ENCODE measurements at places on chromosomes 7 and 10. TPM values are rescaled to one million over a fixed set of nuclear protein-coding genes. Genes with fewer than 3 reads are reported as not detected.

- no peaks in the 10 kb centered on the region for H3K27me3 ChIP-seq
- H3K4me1 ChIP-seq: no peaks in the 10 kb centered on the region
- H3K36me3 ChIP-seq: no peaks in the 10 kb centered on the region
- H3K4me3 ChIP-seq: no peak overlapping the region
Measured at GRCh38 chr7:133545618-133546017, 292.7 kb downstream of the EXOC4 start.

- H3K27me3 ChIP-seq: no peaks in the 10 kb centered on the region
- no peak overlapping the region for H3K27ac ChIP-seq
- no peak for DNase-seq
- H3K4me3 ChIP-seq: no peak overlapping the region
Measured at GRCh38 chr7:88449410-88449809, 142.7 kb upstream of the STEAP4 start.

- H3K27me3 ChIP-seq: no peaks in the 10 kb centered on the region
- no peak overlapping the region for H3K27ac ChIP-seq
- H3K4me3 ChIP-seq: no peak overlapping the region
- H3K4me1 ChIP-seq: no peaks in the 10 kb centered on the region
- DNase-seq: no peak
- no peaks in the 10 kb centered on the region for H3K36me3 ChIP-seq
Measured at GRCh38 chr7:34190299-34190698, 285.0 kb downstream of the BMPER start.

DNA sequence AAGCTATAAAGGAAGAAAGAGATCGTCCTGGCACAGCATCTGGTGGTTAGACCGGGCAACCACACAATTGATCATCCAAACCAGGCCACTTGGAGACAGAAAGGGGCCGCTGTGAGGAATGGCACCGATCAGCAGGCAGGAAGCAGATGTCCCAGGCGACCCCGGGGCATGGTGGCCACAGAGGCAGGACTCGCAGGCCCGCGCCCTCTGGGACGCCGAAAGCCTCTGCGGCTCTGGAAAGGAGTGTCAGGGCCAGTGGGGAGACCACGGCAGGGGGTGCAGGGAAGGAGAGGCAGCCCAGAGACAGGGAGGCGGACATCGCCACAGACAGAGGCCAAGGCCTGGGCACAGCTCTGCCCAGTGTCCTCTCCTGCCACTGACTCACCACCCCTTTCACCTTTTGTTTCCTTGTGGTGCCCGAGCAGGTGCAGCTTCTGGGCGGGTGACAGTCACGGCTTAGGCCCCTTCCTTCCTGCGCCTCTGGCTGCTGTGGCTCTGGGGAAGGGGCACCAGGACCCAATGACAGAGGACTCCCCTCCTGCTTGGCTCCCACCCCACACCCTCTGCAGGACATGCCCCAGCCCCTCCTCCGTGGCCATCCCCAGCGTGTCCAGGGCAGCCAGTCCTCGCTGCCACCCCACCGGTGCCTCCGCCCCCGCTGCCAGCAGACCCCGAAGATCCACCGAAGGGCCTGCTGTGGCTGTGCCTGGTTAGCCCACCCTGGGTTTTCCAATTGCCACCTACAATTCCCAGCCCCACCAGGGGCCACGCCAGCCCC is 10.9 kb downstream of the STK32C start:
- H3K4me1 ChIP-seq: no peaks in the 10 kb centered on the region
- no peaks in the 10 kb centered on the region for H3K27me3 ChIP-seq
- peak; percentile 22 for DNase-seq
- H3K36me3 ChIP-seq: no peaks in the 10 kb centered on the region

Gene TACR2
- total RNA-seq: not detected

GRCh38 chr7:37421861-37422500 is 26.7 kb downstream of the ELMO1 start:
- no peak overlapping the region for H3K27ac ChIP-seq
- peaks cover 4% of the 10 kb centered on the region for H3K4me1 ChIP-seq
- peaks cover 5% of the 10 kb centered on the region for H3K36me3 ChIP-seq
- no peak for DNase-seq
- H3K27me3 ChIP-seq: no peaks in the 10 kb centered on the region

Gene SLC18A3
- total RNA-seq: not detected

DNA sequence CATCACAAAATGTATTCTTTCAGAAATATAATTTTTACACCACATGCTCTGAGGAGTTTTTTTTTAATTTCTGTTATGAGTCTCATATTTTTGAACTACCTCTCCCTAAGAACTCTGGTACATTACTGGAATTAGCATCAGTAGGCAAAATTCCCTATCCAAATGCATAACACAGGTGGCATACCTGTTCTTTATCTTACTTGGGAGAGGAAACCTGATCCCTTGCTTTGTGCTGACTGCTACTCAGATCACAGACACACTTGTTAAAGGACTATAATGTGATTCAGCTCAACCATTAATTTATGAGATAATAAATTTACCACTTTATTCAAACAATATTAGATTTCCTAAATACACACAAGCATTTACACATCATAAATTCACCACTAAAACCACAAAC is 617.2 kb downstream of the GRM8 start:
- H3K4me3 ChIP-seq: no peak overlapping the region
- no peaks in the 10 kb centered on the region for H3K27me3 ChIP-seq
- H3K27ac ChIP-seq: no peak overlapping the region
- H3K4me1 ChIP-seq: no peaks in the 10 kb centered on the region

Gene SMARCD3
- 12.6 TPM for total RNA-seq

DNA sequence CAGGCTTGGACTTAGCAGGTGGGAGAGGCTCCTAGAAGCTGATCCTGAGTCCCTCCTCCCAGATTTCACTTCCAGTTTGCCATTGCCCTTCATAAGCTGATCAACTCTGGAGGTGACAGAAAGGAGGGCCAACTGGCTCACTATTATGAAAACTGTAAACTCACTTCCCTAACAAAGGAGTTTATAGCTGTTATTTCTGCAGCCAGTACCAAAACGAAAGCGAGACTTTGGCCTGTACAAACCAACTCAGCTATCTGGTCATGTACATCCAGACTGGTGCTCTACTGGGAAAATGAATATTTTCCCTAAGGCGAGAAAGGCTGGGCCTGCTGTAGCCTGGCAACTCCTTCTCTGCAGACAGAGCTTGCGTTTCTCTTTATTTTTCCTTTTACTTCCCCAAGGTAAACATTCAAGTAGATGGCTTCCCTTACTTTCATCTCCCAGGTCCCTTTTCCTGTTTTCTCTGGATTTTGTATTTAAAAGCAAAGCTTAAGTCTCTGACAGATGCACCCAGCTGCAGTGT is 54.7 kb downstream of the GALNT17 start:
- no peaks in the 10 kb centered on the region for H3K4me1 ChIP-seq
- no peaks in the 10 kb centered on the region for H3K36me3 ChIP-seq
- no peak for DNase-seq

GRCh38 chr7:2237109-2237602 is 4.4 kb upstream of the MAD1L1 start:
- no peak overlapping the region for H3K27ac ChIP-seq
- peaks cover 14% of the 10 kb centered on the region for H3K36me3 ChIP-seq
- peaks cover 11% of the 10 kb centered on the region for H3K4me1 ChIP-seq
- DNase-seq: no peak
- H3K27me3 ChIP-seq: no peaks in the 10 kb centered on the region
- H3K4me3 ChIP-seq: no peak overlapping the region

Gene EMX2
- not detected for total RNA-seq

DNA sequence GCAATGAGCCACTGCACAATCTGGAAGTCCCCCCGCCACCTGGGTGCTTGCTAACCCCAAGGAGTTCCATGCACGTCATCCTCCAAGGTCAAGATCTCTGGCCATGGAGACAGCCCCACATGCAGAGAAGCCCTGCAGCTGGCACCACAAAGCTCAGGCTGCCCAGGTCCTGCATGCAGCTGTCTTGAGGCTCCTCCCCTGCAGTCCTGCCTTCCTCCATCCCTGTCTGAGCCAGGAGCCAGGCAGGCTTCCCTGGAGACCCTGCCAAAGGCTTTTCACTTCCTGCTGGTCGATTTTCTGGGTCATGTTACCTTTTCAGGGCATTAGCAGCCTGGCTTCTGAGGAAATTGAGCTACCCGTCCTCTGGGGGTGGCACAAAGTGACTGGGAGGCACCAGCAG is 12.5 kb upstream of the TMEM72 start:
- H3K36me3 ChIP-seq: no peaks in the 10 kb centered on the region
- H3K27me3 ChIP-seq: peaks cover 5% of the 10 kb centered on the region
- no peak for DNase-seq

Gene NRP1
- 1.7 TPM for total RNA-seq

- H3K4me1 ChIP-seq: no peaks in the 10 kb centered on the region
- H3K4me3 ChIP-seq: no peak overlapping the region
- no peak for DNase-seq
- H3K27ac ChIP-seq: no peak overlapping the region
- H3K36me3 ChIP-seq: no peaks in the 10 kb centered on the region
Measured at GRCh38 chr7:42338916-42339540, 102.0 kb upstream of the GLI3 start.

Gene TMEM213
- total RNA-seq: not detected

GRCh38 chr10:89413398-89413912 is 913 bp upstream of the IFIT5 start:
- peak overlapping the region; percentile 98 for H3K27ac ChIP-seq
- peaks cover 59% of the 10 kb centered on the region for H3K36me3 ChIP-seq
- H3K4me1 ChIP-seq: peaks cover 39% of the 10 kb centered on the region
- no peaks in the 10 kb centered on the region for H3K27me3 ChIP-seq
- no peak for DNase-seq
- H3K4me3 ChIP-seq: peak overlapping the region; percentile 100

GRCh38 chr7:146115851-146116520 is 615 bp upstream of the CNTNAP2 start:
- H3K4me1 ChIP-seq: no peaks in the 10 kb centered on the region
- no peak overlapping the region for H3K27ac ChIP-seq
- peak; percentile 53 for DNase-seq

- H3K27ac ChIP-seq: no peak overlapping the region
- H3K4me1 ChIP-seq: no peaks in the 10 kb centered on the region
- no peak overlapping the region for H3K4me3 ChIP-seq
- DNase-seq: peak; percentile 18
- H3K36me3 ChIP-seq: no peaks in the 10 kb centered on the region
- H3K27me3 ChIP-seq: no peaks in the 10 kb centered on the region
Measured at GRCh38 chr7:44282601-44283171, 42.7 kb downstream of the CAMK2B start.

Gene ANKRD61
- not detected for total RNA-seq

DNA sequence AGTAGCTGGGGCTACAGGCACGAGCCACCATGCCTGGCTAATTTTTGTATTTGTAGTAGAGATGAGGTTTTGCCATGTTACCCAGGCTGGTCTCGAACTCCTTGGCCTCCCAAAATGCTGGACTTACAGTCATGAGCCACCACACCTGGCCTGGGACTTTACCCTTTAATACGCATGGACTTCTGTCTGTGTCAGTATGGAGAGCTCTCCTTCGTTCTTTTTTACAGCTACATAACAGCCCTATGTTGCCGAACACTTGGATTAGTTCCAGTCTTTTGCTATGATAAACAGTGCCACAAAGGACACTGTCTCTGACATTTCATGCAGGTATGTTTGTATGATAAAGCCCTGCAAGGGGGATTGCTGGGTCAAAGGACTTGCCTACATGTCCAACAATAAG is 10.9 kb upstream of the OAT start:
- H3K36me3 ChIP-seq: no peaks in the 10 kb centered on the region
- no peak overlapping the region for H3K27ac ChIP-seq
- DNase-seq: no peak
- no peak overlapping the region for H3K4me3 ChIP-seq
- peaks cover 27% of the 10 kb centered on the region for H3K27me3 ChIP-seq
- H3K4me1 ChIP-seq: no peaks in the 10 kb centered on the region

GRCh38 chr7:129719980-129720732 is 108.6 kb downstream of the NRF1 start:
- no peak overlapping the region for H3K4me3 ChIP-seq
- DNase-seq: no peak
- H3K27me3 ChIP-seq: no peaks in the 10 kb centered on the region
- no peaks in the 10 kb centered on the region for H3K4me1 ChIP-seq
- peaks cover 33% of the 10 kb centered on the region for H3K36me3 ChIP-seq
- H3K27ac ChIP-seq: no peak overlapping the region

DNA sequence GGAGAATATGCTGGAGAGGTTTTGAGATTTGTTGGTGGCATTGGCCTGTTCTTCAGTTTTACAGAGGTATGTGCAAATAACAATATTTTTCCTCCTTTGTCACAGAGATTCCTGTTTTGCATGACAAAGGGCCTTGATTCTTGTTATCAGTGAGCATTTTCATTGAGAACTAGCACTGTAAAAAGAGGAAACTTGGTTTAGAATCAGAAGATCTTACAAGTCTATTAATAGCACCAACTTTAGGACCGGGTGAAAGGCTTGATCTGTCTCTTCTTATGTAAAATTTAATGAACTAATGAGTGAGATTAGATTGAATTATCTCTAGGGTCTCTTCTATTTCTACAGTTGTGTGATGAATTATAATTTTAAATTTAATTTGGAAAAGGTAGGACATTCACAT is 25.5 kb downstream of the TSPAN13 start:
- peaks cover 1% of the 10 kb centered on the region for H3K4me1 ChIP-seq
- H3K36me3 ChIP-seq: no peaks in the 10 kb centered on the region
- no peak overlapping the region for H3K4me3 ChIP-seq
- H3K27me3 ChIP-seq: no peaks in the 10 kb centered on the region

Gene MEOX2
- total RNA-seq: not detected

Gene LOXL4
- not detected for total RNA-seq

- no peaks in the 10 kb centered on the region for H3K4me1 ChIP-seq
- H3K4me3 ChIP-seq: no peak overlapping the region
- no peak overlapping the region for H3K27ac ChIP-seq
- H3K36me3 ChIP-seq: no peaks in the 10 kb centered on the region
- no peak for DNase-seq
Measured at GRCh38 chr10:54363390-54363789, 437.6 kb downstream of the PCDH15 start.

DNA sequence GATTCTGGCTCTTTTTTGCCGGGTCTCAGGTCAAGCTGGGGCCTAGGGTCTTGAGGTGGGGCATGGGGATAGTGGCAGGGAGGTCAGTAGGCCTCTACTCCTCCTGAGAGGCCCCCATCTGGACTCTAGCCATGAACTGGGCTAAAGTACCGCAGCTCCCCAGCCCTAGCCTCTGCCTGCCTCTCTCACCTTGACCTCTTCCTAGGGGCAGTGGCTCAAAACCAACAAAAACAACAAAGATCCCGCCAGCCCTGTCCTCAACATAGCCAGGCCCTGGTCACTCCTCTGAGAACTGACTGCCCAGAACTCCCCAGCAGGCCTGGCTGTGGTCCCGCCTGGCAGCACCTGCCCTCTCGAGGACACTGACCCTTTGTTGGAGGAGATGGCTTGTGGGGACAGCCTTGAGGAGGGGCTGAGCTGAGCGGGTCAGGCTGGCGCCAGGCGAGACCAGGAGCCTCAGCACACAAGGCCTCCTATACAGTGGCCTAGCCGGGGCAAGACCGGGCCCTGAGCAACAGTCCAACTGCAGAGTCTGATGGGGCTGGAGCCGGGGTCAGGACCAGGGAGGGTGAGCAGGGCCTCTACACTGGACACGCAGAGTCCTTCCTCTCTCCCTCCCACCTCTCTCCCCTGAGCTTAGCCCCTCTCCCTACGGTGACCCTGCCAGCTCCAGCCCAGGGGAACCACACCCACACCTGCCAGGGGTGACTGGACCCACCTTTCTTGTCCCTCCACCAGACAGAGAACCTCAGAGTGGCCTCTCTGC is 11.6 kb upstream of the PPIF start:
- H3K27ac ChIP-seq: no peak overlapping the region
- peaks cover 16% of the 10 kb centered on the region for H3K4me1 ChIP-seq
- H3K36me3 ChIP-seq: no peaks in the 10 kb centered on the region
- no peak overlapping the region for H3K4me3 ChIP-seq

- no peaks in the 10 kb centered on the region for H3K36me3 ChIP-seq
- no peak for DNase-seq
- H3K4me3 ChIP-seq: no peak overlapping the region
- H3K27me3 ChIP-seq: no peaks in the 10 kb centered on the region
Measured at GRCh38 chr7:91098566-91098965, 165.7 kb upstream of the FZD1 start.

All from activated naive CD8-positive, alpha-beta T cell treated with anti-CD3 and anti-CD28 coated beads, Interleukin-2, amount 10 ng/mL, durations not matched to agents 7 days and 5 days (primary cell).